ENCODE measurements at places on chromosomes 2 and 18. TPM values are rescaled to one million over a fixed set of nuclear protein-coding genes. Genes with fewer than 3 reads are reported as not detected.

The SERPINB3 gene
- not detected for total RNA-seq

The FAM110C gene
- 0.79 TPM for total RNA-seq

The PDCD1 gene
- 19.4 TPM for total RNA-seq

The TRIM43B gene
- total RNA-seq: not detected

The ROCK2 gene
- total RNA-seq: 12.7 TPM
